ENCODE measurements at places on chromosomes 7 and 10. TPM values are rescaled to one million over a fixed set of nuclear protein-coding genes. Genes with fewer than 3 reads are reported as not detected.

- DNase-seq, result no peak
These were observed 17.2 kb downstream of the HERPUD2 start for GRCh38 chr7:35677582-35678356.

- DNase-seq, result no peak
These were observed 436.6 kb downstream of the DNAJB6 start for GRCh38 chr7:157773361-157773760.

DNA sequence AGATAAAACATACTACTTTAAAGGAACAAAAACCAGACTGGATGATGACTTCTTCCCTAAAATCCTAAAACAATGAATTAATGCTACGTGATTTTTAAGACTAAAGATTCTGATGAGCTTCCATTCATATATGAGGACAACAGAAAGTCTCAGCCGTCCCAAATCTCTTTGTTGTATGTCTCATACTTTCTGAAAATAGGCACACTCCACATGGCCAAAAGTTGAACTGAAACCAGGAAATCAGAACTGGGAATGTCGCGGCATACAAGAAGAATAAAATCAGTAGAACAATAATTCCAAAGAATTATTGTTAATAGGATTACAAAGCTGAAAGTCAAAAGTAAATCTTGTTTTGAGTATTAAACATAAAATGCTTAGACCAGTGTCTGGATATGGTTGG, 195.4 kb upstream of the GHITM start:
- no peak for DNase-seq

DNA sequence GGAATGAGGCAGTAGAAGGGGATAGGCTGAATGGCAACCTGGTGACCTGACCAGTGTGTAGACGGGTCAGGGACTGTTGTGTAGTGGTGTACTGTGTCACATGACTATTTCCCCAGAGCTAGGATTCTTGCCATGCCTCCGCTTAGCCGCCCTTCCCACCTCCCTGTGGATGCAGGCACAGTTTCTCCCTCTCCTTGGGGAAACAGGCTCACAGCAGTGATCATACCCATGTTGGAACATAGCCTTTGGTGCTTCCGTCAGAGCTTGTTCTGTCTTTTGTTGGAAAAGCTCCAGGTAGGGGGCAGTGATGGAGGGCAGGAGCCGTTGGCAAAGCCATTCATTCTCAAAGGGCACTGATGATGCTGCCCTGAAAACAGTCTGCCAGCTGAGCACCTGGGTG, 44.3 kb downstream of the OGDH start:
- no peak for DNase-seq

GRCh38 chr7:118306771-118307170, 82.3 kb downstream of the ANKRD7 start:
- no peak for DNase-seq

GRCh38 chr10:59434463-59435321, 72.3 kb upstream of the FAM13C start:
- DNase-seq, result no peak

DNA sequence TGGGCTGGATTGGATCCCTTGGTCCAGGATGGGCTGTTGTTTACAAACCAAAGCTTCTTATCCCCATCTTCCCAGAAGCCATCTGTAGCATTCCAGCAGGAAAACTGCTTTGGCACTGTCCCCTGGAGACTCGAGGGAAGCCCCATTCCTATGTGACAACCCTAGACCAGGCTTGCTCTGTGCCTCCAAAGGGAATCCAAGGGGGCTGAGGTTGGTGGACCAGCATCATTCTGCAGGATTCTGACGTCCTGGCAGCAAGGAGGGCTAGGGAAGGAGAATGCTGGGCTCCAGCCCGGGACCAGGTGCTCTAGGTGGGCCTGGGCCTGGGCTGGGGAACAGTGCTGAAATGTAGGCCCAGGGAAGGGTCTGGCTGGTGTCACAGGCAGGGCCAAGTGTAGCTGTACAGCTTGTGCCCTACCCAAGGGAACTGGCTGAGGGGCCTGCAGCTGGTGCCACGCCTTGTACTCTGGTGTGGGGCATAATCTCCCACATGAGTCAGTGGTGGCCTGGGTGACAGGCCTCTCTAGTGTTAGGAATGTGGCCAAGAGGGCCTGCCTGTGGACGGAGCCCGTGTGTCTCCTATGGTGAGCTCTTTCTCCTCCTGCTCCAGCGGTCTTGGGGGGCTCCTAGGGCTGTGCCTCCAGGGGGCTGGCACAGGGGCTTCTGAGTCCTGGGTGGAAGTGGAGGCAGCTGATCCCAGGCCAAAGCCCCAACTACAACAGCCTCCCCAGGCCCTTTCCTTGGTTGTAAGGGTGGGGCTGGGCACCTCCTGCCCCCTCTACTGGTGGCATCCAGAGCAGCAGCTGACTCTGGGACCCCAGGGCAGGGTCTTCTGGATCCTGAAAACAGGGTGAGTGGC, 25.2 kb downstream of the TRIM8 start:
- DNase-seq, result peak; percentile 52

GRCh38 chr7:75638594-75639070, 100.1 kb downstream of the HIP1 start:
- peak; percentile 29 for DNase-seq

DNA sequence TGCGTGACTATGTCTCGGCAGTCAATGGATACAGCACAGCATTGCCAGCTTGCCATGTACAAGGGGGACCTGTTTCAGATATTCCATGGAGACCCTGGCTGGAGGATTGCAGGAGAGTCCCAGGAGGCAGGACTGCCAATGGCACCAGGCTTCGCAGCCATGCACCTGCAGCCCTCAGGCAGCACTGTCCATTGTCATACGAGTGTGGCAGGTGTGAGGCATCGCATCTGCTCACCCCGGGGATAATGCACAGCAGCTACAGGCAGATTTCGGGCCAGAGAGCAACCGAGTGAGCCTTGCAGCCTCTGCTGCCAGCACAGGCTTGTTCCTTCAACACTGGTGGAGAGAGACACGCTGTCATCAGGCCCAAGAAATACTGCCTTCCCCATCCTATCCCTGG, 415.1 kb downstream of the PAXIP1 start:
- no peak for DNase-seq

DNA sequence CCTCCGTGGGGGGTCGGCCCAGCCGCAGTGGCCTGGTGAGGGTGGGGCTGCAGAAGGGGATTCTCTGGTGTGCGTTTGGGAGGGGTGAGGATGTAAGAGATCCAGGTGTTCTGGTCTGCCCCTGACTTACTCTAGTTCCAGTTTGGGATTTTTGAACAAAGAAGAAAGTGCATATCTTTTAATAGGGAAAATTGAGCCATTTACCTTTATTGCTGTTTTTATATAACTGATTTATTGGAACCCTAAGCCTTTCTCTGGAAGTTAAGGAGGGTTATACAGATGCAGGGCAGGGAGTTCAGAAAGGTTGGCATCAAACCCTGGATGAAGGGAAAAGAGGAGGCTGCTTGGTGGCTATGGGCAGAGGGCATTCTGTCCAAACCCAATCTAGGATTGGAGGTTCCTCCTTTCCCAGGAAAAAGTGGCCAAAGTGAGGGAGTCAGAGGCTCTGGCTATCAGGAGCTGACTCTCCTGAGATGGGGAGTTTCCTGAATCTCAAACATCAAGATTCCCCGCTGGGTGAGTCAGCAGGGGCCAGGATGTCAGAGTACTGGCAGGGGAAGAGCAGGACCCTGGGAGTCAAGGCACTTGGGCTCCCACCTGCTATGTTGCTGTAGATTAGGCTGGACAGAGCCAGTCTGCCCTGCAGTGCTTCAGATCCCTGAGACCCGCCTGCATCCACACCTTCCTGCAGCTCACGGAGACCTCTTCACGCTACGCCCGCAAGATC, 67.5 kb downstream of the CLIP2 start:
- no peak for DNase-seq

GRCh38 chr7:12357508-12357907, 46.2 kb downstream of the VWDE start:
- DNase-seq, result no peak

Gene ADK
- total RNA-seq, result 15.0 TPM

Gene SPAM1
- not detected for total RNA-seq

Gene PSD
- total RNA-seq, result 38.9 TPM

Gene STEAP1B
- total RNA-seq, result 0.64 TPM

Data from transverse colon (tissue), 4 donors.